Stimulated activated CD8-positive, alpha-beta memory T cell treated with anti-CD3 and anti-CD28 coated beads, Interleukin-7, amount 100 ng/mL, for 48 hours (primary cell): ENCODE measurements at places on chromosomes 4 and X.

DNA sequence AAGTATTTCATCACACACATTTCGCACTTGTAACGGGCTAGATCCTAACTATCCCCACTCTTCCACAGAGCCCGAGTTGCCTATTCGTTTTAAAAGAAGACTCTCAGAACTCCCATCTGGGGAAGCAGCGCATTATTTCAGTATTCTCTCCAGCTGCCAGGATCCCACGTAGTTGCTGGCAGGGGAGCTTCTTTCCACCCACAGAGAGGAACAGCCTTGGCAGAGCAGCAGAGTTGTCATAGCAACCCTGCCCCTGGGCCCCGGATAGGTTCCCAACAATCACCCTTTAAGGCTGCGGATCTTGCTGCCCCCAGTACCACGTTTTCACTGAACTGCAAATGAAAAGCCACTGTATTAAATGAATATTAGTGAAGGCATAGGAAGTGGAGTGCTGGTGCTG is 106.7 kb downstream of the GPM6A start:
- DNase-seq: no peak

DNA sequence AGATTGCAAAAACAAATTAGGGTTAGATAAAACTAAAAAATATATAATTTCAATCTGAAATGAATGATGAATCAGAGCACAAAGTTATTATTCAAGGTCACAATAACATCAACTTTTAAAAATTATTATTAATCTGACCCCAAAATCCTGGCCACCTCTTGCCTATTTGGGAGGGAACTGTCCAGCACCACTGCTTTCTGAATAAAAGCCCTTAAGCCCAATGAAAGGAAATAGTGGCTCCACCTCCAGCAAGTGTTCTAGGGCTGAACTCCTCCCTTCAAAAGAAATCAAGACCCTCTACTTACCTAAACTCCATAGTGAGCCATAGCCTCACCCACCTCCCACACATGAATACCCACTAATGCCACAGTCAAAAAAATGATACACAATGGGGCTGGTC is 208.2 kb downstream of the PARM1 start:
- DNase-seq: no peak

DNA sequence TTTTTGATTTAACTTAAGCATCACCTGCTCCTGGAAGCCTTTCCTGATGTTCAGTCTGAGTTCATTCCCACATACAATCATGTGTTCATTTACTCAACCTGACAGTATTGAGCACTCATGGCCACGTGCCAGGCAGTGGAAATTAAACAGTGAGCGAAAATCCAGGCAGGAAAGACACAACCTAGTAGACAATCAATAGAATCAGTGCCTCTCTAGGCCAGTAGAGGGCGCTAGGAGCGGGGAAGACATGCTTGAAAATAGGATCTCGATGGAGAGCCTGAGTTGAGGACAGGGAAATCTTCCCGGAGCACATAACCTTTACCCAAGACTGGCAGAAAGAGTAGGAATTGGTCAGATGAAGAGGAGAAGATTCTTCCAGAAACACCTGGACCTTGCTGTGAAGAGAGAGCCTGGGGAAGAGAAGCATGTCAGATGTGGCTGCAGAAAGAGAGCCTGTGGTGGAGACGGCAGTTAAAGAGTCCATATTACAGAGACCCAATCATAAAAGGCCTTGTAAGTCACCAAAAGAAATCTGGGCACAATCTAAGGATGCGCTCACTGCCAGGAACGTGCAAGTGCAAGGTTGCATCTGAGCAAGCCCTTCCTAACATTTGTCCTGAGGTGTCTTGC is 103.5 kb downstream of the LDB2 start:
- DNase-seq: no peak

GRCh38 chrX:82765811-82766210 is 742.3 kb upstream of the POU3F4 start:
- DNase-seq: no peak

- DNase-seq: no peak
Observed at GRCh38 chr4:4521731-4522130, 20.1 kb downstream of the STX18 start.

GRCh38 chr4:69224891-69225290 is 10.3 kb upstream of the UGT2B11 start:
- no peak for DNase-seq

GRCh38 chr4:76690011-76690905 is 207.7 kb downstream of the SOWAHB start:
- no peak for DNase-seq

- DNase-seq: no peak
Observed at GRCh38 chr4:123599061-123599919, 202.7 kb downstream of the SPRY1 start.
